AG08396 (cell line): ENCODE measurements at places on chromosomes 6 and 20.

GRCh38 chr20:35237486-35237885 is 11.0 kb downstream of the MMP24 start:
- no peak for DNase-seq

GRCh38 chr6:134502614-134503549 is 185.0 kb upstream of the SGK1 start:
- DNase-seq = no peak

DNA sequence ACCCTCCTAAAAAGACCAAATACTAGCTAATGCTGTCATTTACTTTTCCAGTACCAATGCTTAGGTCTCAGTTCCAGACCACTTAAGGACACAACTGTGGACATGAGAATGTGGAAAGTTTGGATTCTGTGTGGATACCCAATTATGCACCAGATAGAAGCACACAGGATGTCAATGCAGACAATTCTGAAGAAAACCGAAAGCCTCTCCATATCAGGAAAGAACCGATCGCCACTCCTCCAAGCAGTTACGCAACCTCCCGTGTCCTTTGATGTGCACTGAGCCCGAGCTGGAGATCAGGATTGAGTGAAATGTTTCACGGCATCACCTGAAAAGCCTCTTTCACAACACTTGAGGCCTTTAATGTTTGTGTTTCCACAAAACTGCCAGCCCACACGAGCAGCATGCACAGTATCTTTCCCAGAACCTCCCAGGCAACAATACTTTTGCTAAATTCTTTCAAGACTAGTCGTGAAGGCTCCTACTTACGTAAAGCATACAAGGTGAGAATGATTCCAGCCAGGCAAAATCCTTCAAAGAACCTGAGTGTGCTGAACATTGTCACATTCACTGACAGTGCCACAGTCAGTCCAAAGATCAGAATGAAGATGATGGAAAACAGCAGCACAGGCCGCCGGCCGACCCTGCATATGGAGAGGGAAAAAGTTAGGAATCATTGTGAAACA is 47.0 kb downstream of the SLC22A23 start:
- no peak for DNase-seq

DNA sequence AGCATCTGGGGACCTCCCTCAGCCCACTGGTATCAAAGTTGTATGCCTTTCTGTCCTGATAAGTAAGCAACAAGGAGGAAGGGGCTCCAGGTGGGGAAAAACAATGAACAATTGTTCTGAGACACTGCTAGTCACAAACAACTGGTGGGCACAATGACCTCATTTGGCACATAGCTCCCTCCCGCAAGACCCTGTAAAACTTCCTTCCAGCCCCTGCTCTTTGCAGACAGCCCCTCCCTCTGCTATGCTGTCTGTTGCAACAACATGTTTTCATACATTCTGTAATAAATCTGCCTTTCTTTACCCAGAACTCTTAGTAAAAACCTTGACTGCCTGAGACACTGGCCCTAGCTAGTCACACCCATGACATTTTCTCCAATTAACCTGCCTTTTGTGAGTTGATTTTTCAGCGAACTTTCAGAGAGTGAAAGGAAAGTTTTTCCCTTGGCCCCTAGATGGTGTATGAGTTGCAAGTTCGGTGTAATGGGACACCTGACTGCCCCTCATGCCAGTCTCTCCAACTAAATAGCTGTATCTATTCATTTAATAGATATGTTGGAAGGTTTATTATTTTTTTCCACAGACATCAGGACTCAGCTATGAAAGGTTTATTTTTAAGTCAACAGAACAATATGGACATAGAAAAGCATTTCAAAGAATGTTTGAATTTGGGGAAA is 142.3 kb upstream of the SLC22A16 start:
- peak; percentile 26 for DNase-seq

- DNase-seq = no peak
Observed at GRCh38 chr6:7087491-7087979, 20.2 kb upstream of the RREB1 start.

- DNase-seq = no peak
Observed at GRCh38 chr20:17443131-17443858, 87.9 kb downstream of the BFSP1 start.

DNA sequence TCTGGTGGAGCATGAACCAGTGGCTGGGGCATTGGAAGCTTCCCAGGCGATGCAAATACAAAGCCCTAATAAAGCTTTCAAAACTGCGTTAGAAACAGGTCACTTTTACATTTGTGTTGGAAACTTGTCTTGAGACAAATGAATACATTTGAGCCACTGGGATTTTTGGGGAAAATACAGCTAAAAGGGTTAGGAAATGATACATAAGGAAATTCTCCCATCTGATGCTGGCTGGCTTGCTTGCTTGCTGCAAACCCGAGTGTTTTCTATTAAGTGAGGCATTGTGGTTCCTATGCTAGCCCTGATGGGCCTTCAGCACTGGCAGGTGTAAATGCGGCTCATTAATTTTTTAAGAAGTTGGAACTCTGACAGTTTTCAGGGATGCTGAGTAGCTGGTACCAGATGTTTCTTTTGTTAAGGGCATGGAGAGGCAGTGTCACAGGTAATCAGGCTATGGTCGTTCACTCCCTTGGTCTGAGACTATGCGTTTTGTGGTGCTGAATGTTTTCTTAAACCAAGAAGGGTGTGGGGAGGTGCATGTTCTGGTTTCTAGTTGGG is 35.2 kb downstream of the RREB1 start:
- no peak for DNase-seq

GRCh38 chr20:39269493-39270217 is 307.5 kb downstream of the DHX35 start:
- no peak for DNase-seq

DNA sequence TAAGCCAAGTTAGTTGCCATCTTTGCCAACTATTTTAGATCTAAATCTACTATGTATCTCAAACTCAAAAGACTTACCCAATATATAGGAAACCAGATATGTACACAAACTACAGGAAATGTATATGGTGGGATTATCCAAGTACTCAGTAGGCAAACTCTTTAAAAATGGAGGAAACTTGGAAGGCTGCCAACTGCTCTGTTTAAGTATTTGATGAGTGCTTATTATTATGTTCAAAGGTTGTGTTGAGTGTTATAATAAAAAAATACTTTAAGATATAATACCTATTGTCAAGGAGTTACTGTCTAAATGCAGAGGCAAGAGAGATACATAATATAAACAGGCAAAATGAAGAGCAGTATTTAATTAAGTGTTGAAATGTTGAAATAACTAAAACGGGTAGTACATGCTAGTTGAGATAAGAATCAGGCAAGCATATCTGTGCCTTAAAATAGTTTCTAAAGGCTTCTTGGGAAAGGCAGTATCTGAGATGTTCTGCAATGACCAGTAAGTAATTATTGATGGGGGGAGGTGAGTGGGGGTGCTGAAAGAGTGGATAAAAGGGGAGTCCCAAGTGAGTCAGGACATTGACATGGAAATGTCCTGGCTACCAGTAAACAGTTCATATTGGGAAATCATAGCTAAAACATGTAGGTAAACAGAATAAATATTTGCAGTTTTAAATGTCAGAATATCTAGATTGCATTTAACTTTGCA is 6.5 kb upstream of the DST start:
- peak; percentile 9 for DNase-seq

DNA sequence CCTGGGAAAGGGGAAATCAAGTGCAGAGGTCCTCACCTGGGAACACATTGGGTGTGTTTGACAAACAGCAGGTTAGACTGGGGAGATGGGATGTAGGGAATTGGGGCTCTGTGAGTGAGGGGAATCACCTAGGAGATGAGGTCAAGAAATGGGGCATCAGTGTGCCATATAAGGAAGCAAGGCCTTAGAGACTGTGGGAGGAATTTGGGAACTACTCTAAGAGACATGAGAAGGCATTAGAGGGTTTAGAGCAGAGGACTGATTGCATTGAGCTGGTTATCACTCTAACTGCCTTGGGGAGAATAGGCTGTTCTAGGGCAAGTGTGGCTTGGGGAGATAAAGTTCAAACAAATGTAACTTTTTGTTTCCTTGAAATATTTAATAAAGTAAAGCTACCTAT is 189.9 kb downstream of the EYA4 start:
- DNase-seq = no peak

- DNase-seq = no peak
Observed at GRCh38 chr6:48628316-48628715, 517.3 kb upstream of the PTCHD4 start.

DNA sequence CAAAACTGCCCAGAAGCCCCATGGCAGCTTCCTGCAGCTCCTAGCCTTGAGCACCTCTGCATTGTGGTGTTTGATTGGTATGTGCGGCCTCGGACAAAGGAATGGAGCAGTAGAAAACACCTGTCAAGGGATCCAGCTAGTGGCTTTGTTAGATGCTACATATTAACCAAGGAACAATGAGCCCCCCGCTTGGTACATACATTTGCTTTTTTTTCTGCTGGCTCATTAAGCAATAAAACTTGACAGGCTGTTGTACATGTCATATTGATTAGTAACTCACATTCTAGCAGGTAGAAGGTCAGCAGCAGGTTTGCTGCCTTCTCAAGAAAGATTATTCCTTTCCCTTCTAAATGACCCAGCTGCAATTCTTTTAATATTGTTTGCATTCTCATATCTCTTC is 937 bp downstream of the SPACA1 start:
- DNase-seq = no peak

DNA sequence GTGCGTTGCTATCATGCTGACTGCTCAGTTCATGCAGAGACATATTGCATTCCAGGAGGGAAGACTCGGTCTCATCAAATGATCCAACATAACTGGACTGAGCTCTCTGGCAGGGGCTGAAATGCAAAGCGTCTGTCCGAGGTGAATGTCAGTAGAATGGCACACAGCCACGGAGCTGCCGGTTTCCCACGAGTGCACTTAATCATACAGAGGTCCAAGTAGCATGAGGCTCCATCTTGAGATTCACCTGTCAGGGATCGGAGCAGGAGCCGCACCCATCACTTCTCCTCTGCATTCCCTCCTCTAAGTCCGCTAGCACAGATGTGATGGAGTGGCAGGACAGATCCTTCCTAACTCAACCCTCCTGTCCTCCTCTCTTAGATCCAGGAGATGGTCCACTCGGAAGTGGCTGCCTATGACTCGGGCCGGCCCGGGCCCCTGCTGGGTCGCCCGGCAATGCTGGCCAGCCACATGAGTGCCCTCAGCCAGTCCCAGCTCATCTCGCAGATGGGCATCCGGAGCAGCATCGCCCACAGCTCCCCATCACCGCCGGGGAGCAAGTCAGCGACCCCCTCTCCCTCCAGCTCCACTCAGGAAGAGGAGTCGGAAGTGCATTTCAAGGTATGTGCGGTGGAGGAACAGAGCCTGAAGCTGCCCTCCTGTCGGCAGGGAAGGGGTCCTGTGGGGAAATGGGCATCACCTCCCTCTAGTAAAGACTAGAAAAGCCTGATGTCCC is 135.9 kb downstream of the JPH2 start:
- DNase-seq = no peak

- DNase-seq = no peak
Observed at GRCh38 chr20:48724891-48725554, 102.8 kb downstream of the PREX1 start.

DNA sequence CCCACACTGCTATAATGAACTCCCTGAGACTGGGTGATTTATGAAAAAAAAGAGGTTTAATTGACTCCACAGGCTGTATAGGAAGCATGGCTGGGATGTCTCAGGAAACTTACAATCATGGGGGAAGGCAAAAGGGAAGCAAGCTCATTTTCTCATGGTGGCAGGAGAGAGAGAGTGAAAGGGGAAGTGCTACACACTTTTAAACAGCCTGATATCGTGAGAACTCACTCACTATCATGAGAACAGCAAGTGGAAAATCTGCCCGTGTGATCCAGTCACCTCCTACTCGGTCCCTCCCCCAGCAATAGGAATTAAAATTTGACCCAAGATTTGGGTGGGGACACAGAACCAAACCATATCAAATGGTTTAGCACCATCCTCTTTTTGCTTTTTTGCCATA is 116.6 kb upstream of the CEP162 start:
- no peak for DNase-seq

GRCh38 chr6:16049168-16049567 is 79.7 kb upstream of the MYLIP start:
- no peak for DNase-seq

DNA sequence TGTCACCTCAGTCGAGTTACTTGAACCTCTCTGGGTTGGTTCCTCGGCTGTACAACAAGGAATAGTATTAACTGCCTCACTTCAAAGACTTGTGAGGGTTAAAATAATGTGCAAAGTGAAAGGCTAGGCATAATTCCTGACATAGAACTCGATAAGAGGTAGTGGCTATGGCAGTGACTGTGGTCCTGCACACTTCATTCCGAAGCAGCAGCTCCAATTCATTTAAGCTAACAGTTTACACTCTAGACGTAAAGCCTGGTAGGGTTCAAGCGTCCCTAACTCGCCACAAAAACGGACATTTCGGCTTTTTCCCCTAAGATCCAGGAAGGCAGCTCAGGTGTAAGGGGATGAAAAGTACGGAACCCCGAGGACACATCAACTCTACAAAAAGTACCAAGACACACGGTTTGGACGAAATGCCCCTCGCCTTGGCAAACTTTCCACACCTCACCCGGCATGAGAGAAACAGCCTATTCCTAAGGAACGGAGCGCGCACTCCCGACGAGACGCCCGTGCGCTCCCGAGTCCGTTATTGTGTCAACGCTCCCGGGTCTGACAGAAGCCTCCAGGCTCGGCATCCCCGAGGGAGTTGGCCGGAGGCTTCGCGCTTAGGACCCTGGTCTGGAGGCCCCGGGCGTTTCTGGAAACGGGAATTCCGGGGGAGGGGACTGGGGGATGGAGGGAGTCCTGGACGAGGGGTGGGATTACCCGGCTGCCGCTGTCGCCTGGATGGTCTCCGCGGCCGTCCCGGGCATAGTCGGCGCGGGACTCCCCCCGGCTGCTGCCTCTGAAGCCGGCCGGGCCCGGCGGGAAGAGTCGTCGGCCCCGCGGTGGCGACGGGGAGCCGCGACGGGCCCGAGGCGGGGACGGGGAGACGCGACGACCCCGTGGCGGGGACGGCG is 937 bp downstream of the ZNF318 start:
- peak; percentile 66 for DNase-seq

DNA sequence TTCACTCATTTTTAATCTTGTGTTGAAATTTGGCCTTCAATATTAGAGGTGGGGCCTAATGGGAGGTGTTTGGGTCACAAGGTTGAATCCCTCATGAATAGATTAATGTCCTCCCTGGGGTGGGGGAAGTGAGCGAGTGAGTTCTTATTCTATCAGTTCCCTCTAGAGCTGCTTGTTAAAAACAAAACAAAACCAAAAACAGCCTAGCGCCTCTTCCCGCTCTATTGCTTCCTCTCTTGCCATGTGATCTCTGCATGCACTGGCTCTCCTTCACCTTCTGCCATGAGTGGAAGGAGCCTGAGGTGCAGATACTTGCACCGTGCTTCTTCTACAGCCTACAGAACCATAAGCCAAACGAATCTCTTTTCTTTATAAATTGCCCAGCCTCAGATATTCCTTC is 89.6 kb upstream of the SLC35F1 start:
- DNase-seq = no peak

DNA sequence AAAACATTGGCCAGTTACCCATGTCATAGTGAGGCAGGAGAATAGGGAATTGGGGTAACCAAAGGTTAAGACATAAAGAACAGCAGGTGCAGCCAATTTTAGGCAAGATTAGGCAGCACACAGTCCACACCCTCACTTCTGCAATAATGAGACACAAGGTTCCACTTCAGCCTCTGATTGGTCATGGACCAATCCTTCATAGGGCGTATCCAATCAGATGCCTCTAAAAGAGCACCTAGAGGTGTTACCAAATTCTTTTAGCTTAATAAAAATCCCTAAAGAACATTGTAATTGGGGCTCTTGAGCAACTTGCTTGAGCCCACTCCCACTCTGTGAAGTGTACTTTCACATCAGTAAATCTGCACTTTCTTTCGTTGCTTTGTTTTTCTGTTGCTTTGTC is 302.4 kb downstream of the PREX1 start:
- DNase-seq = no peak

GRCh38 chr6:170053966-170054661 is 236.8 kb downstream of the DLL1 start:
- no peak for DNase-seq
